Stimulated activated CD4-positive, alpha-beta T cell treated with anti-CD3 and anti-CD28 coated beads, Interleukin-15, amount 100 ng/mL, for 1 hour (primary cell): ENCODE measurements at places on chromosomes 5 and 9.

GRCh38 chr9:87447547-87448432 lies 49.9 kb upstream of the DAPK1 start:
- DNase-seq = no peak

- no peak for DNase-seq
Observed at GRCh38 chr5:172123269-172123692, 64.7 kb downstream of the STK10 start.

GRCh38 chr9:13500034-13500433 lies 220.5 kb upstream of the MPDZ start:
- DNase-seq = no peak

- DNase-seq = no peak
Observed at GRCh38 chr5:79546782-79547428, 33.0 kb upstream of the HOMER1 start.

DNA sequence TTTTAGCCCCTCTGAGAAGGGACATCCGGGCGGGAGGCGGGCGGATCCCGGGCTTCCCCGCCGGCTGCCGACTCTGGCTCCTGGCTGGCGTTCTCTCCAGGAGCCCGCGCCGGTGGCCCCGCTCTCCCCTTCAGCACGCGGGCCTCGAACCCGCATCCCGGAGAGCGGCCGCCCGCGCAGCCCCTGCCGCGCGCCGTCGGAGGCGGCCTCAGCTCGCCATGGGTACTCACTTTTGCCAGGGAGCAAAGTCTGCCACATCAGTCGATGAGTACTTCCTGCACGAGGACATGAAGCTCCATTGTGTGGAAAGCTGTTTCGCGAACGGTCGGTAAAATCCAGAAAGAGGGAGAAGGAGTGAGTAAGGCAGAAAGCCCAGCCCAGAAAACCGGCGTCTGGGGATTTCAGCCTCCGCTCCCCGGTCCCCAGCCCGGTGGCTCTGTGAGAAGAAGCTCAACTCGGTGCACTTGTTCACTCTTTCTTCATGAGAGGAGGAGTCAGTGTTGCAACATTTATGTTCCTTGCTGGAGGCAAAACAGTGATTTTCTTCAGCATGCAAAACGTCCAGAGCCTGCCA lies at the start of gene PRLR:
TSS of gene PRLR (minus strand) at position 450 of the 574 bp plus-strand sequence. CDS start 140,867 bp downstream, outside the sequence.
- DNase-seq = no peak

DNA sequence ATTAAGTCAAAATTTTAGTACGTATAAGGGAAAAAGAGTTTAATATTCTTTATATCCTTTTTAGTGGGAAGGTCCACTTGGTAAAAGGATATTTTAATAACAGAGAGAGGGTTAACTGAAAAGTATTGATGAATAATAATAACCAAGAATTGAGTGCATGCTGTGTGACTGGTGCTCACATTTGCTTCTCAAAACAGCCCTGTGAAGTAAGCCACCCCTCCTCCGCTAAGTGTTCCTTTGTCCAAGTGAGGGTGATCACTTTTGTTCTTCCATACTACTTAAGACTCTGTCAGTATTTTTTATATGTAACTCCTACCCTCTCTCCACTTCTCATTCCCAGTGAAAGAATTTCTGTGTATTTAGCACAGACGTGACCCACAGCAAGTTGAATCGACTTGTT lies 51.5 kb downstream of the SLC44A1 start:
- no peak for DNase-seq
